ENCODE measurements at places on chromosomes 4 and X.

GRCh38 chr4:19992471-19993093 is 259.1 kb upstream of the SLIT2 start:
- DNase-seq: no peak

GRCh38 chr4:70667740-70668535 is 1.6 kb upstream of the JCHAIN start:
- DNase-seq: no peak

DNA sequence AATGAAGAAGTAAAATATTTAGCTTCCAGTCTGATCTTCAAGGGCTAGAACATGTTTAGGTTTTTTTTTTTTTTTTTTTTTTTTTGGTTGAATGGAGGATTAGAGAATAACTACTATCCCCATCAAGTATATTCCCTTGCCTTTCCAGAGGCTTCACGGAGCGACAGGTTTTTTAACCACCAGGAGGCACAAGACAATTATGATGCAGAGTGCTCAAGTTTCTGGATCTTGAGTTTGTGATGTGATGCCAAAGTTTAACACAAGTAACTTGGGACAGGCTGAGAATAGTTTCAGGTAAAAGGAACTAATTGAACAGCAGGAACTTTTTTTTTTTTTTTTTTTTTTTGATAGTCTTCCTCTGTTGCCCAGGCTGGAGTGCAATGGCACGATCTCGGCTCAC is 30.3 kb downstream of the CCNI start:
- DNase-seq: peak; percentile 15

DNA sequence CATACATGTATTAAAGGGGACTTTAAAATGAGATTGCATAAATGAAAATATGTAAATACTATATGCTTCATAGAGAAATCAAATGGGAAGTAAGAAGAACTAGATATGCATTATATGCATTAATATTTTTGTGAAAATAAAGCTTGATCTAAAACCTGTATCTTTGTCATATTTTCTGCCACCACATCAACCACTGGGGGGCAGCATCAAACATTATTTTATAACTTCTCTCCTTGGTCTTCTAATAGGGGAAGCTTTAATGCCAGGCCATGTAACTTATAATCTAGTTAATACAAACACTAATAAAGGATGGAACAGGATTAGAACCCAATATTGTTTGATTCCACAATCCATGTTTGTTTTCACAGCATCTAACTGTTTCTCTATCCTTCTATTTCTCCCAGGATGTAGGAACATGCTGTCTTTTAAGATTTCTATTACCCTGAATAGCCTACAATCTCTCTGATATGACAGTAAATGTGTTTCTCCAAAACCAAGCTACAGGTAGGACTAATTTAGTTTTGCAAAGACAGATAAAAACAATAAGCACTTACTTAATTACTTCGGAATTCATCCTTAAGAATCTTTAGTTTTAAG is 10.0 kb downstream of the QRFPR start:
- DNase-seq: peak; percentile 64

DNA sequence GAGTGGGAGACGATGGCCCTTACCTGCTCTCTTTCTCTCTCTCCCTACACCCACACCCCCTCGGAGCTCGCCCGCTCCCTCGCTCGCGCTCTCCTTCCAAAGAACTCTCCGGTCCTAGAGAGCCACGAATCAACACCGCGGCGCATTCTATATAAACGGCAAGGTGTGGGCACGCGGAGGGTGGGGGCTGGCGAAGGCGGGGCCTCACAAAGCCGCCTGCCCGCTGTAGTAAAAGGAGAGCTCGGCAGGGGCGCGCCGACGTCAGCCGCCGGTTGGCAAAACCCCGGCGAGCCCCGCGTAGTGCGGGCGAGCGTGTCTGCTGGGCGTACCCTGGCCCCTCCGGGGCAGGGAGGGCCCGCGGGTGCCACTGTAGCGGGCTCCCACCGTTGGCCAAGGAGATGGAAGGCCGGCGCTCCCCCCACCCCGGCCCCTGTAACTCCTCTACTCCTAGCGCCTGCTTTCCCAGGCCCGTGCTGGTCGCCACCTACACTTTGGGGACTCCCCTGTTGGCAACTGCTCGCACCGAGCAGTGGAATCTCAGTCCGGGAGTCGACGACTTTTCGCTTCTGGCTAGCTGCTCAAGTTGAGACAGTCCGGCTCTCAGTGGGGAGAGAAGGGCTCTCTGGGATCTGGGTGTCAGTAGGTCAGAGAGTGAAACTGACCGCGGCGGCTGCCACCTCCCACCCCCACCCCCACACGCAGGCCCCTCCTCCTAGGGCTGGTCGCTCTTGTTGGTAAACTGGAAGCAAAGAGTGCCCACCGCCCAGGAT is 325.5 kb upstream of the F9 start:
- DNase-seq: peak; percentile 59

GRCh38 chr4:99572527-99573240 is 1.9 kb upstream of the MTTP start:
- no peak for DNase-seq

- no peak for DNase-seq
These were observed 17.0 kb downstream of the SNCA start for GRCh38 chr4:89820010-89820409.
